Kidney capillary endothelial cell (primary cell): ENCODE measurements at places on chromosomes 16 and 17.

DNA sequence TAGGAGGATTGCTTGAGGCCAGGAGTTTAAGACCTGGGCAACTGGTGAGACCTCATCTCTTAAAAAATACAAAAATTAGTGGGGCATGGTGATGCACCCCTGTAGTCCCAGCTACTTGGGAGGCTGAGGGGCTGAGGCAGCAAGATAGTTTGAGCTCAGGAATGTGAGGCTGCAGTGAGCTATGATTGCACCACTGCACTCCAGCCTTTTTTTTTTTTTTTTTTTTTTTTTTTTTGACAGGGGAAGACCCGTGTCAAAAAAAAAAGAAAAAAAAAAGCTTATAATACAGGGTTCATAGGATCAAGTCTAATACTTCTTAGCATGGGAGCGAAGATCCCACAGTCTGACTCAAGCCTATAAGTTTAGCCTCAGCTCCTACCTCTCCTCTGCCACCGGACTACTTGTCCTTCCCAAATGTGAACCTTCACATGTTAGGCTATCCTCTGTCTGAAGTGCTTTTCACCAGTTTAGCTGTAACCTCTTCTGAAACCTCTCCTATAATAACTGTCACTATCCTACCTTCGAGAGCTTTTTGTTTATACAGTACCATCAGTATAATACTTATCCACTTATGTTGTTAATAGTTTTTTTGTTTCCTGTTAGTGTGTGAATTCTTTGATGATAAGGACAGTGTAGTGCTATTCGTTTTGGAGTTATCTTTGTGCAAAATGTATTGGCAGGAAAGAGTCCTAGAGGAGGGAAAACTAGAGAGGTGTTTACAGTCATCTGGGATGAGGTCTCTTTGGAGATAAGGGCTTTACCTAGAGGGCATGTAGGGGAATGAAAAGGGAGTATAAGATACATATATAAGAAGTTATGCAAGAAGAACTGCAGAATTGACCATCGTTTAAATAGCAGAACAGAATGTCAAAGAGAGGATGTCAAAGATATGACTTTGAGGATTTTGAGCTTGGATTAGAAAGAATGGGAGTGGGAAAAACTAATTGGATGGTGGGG, 15.5 kb downstream of the CPD start:
- no peak for DNase-seq

DNA sequence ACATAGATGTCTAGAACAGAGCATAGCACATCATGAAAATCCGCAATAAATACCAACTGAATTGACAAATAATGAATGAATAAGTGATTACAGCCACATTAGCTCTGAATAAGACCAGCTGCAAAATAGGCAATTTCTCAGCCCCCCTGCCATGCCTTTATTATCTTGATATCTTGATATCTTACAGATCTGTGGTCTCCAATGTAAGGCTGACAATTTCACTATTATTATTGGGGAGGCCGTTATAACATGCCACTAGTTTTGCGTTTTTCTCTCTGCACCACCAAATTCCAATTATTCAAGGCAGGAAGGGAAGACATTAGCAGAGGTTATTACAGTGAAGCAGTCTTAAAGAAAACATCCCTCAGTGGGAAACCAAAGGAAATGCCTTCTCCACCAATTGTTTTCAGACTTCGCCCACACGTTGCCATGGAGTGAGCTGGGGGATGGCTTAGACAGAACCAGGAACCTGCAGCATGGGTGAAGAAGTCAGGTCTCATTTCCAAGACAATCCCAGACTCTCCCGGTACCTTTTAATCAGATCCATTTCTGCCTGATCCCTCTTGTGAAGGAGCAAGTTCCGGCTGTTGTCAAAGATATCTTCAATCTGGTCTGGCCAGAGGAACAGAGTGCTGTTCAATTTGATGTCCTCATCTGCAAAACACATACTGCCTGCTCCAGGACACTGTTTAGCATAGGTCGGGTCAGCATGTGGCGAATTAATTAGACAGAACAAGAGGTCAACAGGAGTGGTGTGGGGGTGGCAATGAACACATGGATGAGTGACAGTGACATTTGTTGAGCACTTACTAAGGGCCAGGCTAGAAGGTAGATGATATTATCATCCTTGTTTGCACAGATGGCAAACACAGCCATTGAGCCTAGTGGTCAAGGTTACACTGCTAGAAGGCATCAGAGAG, 46.4 kb downstream of the DNAH3 start:
- DNase-seq = peak; percentile 21

DNA sequence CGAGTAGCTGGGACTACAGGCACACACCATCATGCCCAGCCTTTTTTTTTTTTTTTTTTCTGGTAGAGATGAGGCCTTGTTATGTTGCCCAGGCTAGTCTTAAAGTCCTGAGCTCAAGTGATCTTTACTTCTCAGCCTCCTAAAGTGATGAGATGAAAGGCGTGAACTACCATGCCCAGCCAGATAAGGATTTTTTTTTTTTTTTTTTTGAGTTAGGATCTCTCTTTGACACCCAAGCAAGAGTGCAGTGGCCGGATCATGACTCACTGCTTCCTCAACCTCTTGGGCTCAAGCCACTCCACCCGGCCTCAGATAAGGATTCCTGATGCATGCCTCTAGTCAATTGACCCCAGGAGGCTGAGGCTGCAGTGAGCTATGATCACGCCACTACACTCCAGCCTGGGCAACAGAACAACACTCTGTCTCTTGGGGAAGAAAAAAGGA, 11.2 kb upstream of the PLEKHG4 start:
- DNase-seq = no peak

GRCh38 chr16:69321080-69321479, 9.3 kb downstream of the PDF start:
- no peak for DNase-seq

DNA sequence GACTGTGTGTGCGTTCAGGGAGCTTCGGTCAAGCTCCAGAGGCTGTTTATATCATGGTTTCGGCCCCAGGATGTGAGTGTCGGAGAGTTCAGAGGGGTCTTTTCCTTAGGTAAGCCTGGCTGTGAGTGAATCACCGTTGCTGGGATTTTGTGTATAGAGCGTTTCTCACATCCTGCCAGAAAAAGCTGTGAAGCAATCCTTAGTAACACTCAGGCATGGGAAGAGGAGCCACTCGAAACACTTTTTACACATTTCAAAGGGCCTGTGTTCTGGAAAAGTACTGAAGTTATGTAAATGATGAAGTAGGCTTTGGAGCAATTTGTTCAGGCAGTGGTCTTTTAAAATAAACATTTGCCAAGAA, 662 bp downstream of the PGS1 start:
- DNase-seq = peak; percentile 92

- no peak for DNase-seq
These were observed 5.1 kb upstream of the HOXB2 start for GRCh38 chr17:48549914-48550501.

GRCh38 chr16:57379579-57379978, 7.3 kb downstream of the CX3CL1 start:
- DNase-seq = no peak

DNA sequence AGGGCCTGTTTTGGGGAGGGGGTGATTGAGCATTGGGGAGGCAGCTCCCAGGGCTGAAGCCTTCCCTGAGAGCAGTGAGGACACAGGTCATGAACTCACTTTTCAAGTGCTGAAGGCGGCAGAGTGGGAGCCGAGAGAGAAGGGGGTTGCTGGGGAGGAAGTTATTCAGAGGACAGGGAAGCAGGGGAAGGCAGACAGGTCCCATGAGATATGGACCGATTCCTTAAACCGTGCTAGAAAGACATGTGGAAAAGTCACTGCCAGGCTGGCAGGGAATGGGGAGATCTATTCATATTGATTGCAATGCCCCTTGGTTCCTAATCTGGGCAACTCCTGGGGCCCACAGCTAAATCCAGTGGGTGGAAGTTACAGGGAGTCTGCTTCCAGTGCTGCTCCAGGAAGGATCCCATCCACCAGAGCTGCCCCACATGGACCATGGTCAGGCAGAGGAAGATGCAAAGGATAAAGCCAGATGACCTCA, 1.1 kb downstream of the CCL4 start:
- no peak for DNase-seq

DNA sequence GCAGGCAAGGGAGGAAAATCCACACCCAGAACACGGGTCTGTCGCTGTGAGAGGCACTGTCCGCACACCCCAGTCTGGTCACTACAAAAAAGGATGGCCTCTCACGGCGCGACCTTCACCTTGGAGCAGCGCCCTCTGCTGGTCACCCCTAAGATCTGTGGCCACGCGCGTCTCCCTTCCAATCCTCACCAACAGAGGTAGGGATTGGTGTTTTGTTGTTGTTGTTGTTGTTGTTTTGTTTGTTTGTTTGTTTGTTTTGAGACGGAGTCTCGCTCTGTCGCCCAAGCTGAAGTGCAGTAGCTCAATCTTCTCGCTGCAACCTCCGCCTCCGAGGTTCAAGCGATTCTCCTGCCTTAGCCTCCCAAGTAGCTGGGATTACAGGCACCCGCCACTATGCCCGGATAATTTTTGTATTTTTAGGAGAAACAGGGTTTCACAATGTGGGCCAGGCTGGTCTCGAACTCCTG, 15.0 kb upstream of the C17orf58 start:
- peak; percentile 16 for DNase-seq

- DNase-seq = no peak
These were observed 33.2 kb downstream of the RBFOX3 start for GRCh38 chr17:79577485-79578187.

DNA sequence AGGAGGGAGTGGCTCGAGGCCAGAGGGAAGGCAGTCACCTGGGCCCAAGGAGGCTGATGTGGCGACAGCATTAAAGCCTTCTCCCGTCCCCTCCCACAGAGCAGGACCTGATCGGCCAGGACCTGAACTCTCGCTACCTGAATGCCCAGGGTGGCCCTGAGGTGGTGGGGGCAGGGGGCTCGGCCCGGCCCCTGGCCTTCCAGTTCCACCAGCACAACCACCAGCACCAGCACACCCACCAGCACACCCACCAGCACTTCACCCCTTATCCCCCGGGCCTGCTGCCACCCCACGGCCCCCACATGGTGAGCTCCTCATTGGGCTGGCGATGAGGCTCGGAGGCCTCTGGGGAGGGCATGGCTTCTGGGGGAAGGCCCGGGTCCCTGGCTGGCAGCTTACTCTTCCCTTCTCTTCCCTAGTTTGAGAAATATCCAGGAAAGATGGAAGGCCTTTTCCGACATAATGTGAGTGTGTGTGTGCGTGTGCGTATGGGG, 6.4 kb downstream of the FBRS start:
- DNase-seq = no peak

GRCh38 chr16:86984991-86985647, 332.1 kb downstream of the C16orf95 start:
- DNase-seq = no peak

- no peak for DNase-seq
These were observed 11.0 kb upstream of the ABAT start for GRCh38 chr16:8663192-8664089.

DNA sequence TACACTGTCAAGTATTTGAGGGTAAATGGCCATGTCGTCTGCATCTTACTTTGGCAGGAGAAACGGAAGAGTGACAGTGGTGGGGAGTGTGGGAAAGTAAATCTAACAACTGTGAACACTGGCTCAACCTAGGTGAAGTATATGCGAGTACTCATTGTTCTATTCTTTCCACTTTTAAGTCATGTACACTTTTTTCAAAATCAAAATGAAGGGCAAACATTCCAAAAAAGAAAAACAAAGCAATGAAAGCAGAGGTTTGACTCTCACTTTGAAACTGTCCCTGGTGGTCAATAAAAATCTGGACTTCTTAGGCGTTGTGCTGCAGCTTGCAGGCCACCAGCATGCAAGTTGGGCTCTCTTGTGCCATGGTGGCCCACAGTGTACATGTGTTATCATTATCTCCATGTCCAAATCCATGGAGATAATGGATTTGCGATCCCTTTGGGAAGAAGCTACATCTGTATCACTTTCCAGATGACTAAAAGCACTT, 32.7 kb downstream of the STAT5B start:
- no peak for DNase-seq

- no peak for DNase-seq
These were observed 24.8 kb downstream of the PITPNC1 start for GRCh38 chr17:67401598-67402504.

DNA sequence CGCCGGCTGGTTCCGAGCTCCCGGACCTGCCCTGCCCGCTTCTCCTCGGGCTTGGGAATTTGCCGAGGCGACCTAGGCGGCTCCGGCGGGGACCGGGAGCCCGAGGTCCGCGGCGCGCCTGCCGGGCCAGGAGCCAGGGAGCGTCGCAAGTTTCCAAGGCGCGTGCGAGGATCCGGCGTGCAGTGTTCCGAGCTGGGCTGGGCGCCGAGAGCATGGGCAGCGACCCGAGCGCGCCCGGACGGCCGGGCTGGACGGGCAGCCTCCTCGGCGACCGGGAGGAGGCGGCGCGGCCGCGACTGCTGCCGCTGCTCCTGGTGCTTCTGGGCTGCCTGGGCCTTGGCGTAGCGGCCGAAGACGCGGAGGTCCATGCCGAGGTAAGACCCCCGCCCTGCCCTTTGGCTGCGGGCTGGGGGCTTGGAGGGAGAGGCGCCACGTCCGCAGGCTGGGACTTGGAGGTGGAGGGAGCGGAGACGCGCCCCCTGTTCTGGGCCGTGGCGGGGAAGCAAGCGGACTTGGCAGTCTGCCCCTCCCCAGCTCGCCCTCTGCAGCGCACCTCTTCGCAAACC, 668 bp downstream of the MMP15 start:
- peak; percentile 33 for DNase-seq

DNA sequence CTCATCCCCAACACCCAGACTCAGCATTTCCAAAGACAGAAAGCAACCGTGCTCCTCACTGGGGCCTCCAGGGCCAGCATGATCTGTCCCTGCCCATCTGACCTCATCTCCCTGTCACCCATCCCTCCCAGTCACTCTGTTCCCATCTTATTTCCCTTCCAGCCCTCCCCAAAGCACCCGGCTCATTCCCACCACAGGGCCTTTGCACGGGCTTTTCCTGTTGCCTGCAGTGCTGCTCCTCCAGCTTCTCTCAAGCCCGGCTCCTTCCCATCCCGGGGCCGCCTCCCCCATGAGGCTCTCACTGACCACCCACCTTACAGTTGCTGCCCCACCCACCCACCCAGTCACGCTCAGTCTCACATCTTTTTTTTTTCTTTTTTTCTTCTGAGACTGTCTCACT, 54.8 kb downstream of the RMI2 start:
- DNase-seq = no peak

GRCh38 chr17:63476854-63477479, at the start of gene ACE:
Gene ACE (plus strand): TSS chr17:63477061. CDS start chr17:63477095, 34 bp downstream.
- DNase-seq = peak; percentile 52

DNA sequence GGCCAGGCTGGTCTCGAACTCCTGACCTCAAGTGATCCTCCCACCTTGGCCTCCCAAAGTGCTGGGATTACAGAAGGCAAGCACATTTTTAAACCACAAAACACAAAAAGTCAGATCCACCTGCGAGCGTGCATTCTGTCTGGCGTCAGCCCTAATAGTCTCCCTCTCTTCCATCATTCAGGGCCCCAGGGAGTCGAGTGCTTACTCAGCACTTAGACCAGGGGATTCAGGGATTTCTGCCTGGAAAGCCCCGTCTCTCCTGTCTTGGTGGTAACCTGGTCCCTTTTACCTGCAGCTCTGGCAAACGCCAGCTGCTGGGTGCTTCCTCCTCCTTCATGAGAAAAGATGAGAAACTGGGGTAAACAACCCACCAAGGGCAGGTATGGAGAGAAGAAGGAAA, 443.1 kb downstream of the SOX9 start:
- DNase-seq = no peak

- DNase-seq = no peak
These were observed 9.9 kb downstream of the CRHR1 start for GRCh38 chr17:45793999-45794540.

GRCh38 chr17:35731239-35731916, at the start of gene RASL10B:
Gene RASL10B (plus strand): TSS chr17:35731639. CDS start chr17:35735185, 3,546 bp downstream.
- DNase-seq = no peak
